H9 (cell line): ENCODE measurements at places on chromosomes 13 and 19.

DNA sequence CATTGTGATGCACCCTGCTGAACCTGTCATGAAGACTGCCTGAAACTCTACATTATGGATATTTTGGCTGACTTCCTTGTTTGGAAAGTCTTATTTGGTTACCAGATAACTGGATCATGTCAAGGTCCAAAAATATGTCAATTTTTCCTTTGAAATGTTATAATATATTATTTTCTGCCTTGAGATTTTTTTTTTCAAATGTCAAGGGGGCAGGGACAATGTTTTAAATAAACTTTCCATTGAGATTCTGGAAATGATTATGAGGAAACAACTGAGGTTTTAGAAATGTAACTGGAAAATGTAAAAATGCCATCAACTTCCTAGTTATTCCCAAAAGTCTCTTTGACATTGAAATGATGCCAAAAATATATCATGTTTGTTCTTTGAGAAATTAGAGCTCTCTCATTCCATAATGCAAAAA is 117.0 kb downstream of the RFC3 start:
- no peak for DNase-seq

DNA sequence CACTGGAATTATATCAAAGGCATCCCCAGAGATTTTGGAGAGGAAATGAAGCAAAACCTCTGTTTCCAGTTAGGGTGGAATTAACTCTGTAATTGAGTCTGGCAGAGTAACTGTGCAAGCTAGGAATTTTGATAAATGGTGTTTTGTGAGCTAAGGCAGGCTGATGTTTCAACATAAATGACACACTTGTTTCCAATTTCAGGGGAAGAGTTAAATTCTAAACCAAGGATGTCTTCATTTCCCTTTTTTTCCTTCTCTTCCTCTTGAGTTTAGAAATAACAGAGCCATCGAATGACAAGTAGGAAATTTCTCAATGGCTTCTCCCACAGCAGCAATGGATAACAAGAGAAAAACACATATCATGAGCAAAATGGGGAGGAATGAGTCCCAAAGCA is 131.2 kb downstream of the IRS2 start:
- no peak for DNase-seq

GRCh38 chr13:78121001-78121400 is 202.4 kb upstream of the EDNRB start:
- DNase-seq = no peak

DNA sequence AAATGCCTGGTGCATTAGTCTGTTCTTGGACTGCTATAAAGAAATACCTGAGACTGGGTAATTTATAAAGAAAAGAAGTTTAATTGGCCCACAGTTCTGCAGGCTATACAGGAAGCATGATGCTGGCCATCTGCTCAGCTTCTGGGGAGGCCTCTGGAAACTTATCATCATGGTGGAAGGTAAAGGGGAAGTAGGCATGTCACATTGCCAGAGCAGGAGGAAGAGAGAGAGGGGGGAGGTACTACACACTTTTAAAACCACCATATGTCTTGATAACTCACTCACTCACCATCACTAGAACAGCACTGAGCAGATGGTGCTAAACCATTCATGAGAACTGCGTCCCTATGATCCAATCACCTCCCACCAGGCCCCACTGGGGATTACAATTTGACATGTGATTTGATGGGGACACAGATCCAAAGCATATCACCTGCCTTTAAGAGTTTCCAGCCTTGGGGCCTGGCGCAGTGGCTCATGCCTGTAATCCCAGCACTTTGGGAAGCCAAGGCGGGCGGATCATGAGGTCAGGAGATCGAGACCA is 219.0 kb downstream of the KATNAL1 start:
- DNase-seq = no peak

- DNase-seq = no peak
Observed at GRCh38 chr13:70714993-70715392, 606.7 kb upstream of the KLHL1 start.
